ENCODE measurements at places on chromosomes 12 and 14.

DNA sequence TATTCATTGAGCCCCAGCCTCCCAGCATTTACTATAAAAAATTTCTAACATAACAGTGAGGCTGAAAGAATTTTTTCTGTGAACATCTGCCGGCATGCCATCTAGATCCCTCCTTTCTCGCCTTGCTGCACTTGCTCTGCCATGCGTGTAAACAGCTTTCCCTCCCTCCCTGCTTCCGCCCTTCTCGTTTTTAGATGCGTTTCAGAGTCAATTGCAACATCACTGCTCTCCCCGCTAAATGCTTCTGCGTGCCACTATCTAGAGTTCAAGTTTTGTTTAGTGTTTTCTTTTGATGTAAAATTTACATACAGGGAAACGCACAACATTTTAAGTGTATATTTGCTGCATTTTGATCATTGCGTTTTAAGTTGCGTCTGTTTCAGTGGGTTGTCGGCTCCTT, 83.6 kb downstream of the CCDC92 start:
- DNase-seq, result no peak

DNA sequence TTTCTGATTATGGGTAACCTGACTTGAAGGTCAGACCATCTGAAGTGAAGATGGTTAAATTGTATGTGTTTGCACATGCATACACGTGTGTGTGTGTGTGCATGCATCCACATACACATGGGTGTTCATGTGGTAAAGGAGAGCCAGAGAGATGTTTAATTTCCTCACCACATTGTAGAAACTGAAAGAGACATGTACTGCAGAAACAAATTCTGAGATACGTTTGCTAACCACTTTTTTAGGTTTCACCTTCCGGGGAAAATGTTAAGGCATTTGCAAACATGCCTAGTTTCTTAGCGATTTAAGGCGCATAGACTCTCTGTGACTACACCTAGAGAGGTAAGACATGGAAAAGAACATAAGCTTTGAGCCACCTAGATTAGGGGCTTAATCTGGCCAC, 362.9 kb downstream of the RAD51B start:
- DNase-seq, result peak; percentile 17

DNA sequence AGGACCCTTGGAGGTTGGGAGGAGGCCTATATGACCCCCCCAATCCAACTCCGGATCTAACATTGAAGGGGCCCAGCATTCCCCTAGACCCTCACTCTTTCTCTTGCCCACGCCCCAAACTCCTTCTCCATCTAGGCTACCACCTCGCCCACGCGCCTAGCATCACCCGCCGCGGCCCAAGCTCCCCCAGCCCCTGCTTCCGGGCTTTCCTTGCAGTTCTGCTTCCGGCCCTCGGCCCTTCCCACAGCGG, 445 bp downstream of the CERS5 start:
- DNase-seq, result peak; percentile 83

- DNase-seq, result no peak
Observed at GRCh38 chr14:61559641-61560201, 135.6 kb upstream of the HIF1A start.

DNA sequence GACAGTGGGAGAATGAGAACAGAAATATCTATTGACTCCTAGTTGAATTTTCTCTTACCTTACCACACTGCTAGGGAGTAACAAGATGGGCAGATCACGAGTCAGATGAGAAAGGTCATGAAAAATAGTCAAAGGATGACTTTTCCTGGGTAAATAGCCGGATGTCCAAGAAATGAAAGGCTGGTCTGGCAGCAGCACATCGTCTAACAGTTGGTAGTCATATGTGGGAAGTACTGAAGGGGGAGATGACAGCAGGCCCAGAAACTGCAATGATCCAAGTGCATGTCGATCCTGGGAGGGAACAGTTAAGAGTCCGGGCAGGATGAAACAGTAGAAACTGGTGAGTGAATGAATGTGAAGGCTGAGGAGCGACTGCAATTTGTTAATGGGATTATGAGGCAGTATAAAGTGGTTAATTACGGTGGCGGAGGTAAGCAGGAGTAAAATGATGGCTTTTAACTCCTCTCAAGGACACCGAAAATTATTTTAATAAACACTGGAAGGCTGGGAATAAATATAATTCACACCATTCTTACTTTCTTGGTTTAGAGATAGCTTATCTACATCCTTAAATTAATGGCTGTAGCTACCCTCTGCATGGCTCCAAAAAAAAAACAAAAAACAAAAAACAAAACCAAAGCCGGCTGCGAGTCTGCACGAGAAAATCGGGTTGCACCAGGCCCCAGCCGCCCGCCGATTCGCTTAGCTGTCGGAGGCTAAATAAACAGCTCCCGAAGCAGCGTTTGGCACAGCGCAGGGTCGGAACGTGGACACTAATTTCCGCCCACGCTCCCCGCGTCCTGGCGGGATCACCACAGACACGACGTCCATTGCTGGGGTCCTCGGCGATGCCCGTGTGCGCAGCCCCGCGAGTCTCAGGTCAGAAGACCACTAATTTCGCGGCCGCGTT, 1.0 kb upstream of the ERC1 start:
- DNase-seq, result peak; percentile 73

DNA sequence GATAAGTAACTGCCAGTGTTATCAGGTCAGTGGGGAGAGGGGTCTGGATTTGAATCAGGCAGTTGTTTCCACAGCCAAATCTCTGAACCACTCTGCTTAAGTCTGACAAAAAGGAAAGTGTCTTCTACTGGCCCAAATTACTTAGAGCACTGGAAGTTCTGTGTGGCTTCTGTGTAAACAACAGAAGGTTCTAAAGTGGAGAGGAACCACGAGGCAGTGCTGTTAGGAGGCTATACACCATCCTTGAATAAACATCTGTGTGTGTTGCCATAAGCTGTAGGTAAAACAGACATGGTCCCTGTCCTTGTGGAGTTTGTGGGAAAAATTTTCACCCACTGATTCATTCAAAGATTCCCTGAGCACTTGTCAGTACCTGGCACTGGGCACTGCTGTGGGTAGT, 50.0 kb downstream of the GALNT4 start:
- DNase-seq, result no peak

GRCh38 chr14:72573725-72574417, 320.0 kb downstream of the DPF3 start:
- DNase-seq, result no peak

GRCh38 chr14:26026384-26026783, 571.4 kb downstream of the NOVA1 start:
- no peak for DNase-seq

- DNase-seq, result no peak
Observed at GRCh38 chr14:64266239-64266638, 27.9 kb downstream of the ESR2 start.

- no peak for DNase-seq
Observed at GRCh38 chr12:77682488-77682887, 148.2 kb upstream of the NAV3 start.
